ENCODE measurements at places on chromosomes 1 and 21.

DNA sequence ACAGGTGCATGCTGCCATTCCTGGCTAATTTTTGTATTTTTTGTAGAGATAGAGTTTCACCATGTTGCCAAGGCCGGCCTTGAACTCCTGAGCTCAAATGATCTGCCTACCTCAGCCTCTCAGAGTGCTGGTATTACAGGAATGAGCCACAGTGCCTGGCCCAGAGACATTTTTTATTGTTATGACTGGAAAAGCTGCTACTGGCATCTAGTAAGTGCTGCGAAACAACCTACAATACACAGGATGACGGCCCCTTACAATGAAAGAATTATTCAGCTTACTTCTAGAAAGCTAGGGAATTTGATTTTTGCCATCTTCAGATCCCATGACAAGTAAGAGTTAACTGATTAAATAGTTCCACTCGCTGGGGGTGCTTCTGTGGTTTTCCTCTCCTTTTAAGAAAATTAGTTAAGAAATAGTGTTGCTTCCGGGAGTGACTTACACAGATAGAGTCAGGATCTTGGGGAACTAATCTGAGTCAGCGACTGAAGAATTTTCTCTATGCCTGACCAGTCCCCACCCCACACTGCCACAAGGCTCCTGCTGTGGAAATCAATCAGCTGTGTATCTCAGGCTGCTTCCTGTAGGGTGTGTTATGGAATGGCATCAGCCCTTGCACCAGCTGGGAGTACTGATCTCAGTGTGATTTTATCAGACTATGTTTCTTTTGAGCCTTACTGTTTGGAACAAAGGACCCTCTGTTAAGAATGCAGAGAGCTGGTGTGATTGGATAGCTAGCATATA is 93.0 kb upstream of the BMP8A start:
- peak; percentile 91 for DNase-seq

DNA sequence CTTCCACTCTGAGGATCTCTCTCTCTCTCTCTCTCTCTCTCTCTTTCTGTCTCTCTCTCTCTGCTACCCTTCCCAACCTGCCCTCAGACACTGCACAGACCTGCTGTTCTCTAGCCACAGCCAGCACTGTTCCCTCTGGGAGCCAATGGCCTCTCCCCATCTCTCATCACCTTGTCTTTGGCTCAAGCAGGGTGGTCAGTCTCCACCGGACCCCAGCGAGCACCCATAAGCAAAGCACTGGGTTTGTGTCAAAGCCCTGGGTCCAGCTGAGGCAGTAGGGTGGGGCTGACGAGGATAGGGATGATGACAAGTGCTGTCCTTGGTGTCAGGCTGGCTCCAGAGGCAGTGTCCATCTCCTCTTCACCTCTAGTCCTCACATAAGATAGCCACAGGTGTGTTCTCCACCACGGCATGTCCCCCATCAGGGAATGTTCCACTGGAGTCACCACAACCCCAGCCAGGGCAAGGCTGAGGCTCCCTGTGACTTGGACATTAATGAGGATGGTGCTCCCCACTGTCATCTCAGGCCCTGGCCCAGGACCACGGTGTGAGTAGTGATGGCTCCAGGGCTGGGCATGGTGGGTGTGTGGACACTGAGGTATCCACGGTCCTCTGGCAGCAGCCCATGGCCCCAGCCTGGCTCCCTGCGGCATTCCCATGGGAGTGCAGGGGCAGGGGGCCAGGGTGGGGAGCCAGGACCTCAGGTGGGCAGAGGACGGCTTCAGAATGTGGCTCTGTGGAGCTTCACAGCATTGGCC is 8.4 kb upstream of the GOLT1A start:
- no peak for DNase-seq

DNA sequence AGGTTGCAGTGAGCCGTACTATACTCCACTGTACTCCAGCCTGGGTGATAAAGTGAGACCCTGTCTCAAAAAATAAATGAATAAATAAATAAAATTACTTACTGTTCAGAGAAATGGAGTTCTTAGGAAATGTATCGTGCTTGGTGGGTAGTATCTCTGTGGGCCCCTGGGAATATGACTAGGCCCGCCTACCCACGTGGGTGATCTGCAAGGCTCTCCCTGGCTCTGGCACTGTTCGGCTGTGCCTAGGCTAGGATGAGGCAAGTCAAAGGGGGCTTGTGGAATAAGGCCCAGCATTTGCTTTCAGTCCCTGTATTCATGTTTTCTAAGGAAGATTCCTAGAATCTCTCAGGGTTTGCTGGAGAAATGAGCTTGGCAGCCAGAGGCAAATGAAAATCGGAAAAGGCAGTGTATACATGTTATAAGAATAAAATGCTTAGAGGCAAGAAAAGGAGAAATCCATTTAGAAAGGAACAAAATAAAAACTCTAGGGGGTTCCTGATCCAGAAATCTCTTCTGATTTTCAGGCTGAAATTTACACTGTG is 4.5 kb upstream of the CSRP1 start:
- no peak for DNase-seq

- DNase-seq, result no peak
Observed at GRCh38 chr1:18174037-18174436, 66.4 kb downstream of the IGSF21 start.

DNA sequence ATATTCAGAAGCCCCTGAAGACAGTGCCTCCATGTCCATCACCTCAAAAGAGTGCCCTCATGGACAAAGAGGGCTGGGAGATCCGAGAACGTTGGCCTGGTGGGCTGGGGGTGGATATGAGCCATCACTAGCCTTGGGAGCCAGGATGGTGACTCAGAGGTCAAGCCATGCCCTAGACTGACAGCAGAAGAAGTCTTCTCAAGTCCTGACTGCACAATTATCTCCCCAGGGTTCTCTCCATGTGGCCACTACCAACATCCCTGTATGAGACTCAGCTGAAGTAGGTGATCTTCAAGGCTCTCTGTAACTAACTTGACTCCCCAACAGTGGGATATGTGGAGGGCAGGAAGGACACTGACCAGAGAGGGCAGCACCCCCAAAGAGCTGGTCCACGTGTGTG is 7.1 kb upstream of the USF1 start:
- no peak for DNase-seq

DNA sequence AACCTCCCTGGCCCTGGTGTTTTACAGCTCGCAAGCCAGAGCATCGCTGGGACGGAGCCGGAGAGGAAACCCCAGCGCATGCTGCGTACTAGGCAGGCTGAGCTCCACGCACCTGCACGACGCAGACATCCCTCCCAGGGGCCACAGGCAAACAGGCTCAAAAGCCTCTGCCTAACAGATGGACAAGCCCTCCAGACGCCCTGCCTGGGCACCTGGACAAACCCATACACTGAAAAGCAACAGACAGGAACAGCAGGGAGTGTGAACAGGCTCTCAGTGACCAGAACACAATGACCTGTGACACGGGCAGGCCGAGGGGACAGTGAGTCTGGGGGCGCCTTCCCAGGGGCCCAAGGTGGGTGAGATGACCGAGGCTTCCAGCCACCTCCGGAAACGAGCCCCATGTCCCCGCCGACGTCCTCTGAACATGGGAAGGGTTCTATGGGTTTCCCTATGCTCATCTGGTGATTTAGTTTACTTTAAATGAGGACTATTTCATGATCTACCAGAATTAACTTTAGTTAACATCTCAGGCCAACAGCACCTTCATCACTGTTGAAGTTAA is 40.3 kb downstream of the NPHP4 start:
- no peak for DNase-seq

DNA sequence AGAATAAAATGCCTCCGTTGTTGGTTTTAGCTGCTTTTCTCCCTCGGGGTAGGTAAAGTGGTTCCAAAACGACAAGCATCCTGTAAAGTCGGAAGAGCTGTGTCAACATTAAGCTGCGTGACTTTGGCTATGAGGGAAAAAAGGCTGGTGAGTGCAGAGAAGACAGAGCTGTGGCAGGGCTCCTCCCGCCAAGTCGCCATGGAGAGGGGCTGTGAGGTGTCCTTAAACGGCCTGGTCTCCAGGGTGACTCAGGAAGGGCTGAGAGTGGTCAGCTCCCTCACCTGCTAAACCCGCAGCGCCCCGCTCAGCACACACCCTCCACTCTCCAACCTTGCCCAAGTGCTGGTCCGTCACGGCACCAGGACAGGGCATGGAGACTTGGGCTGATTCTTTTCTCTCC is 91.6 kb upstream of the SAMD11 start:
- no peak for DNase-seq

- no peak for DNase-seq
Observed at GRCh38 chr1:51515312-51515960, 3.6 kb downstream of the EPS15 start.

DNA sequence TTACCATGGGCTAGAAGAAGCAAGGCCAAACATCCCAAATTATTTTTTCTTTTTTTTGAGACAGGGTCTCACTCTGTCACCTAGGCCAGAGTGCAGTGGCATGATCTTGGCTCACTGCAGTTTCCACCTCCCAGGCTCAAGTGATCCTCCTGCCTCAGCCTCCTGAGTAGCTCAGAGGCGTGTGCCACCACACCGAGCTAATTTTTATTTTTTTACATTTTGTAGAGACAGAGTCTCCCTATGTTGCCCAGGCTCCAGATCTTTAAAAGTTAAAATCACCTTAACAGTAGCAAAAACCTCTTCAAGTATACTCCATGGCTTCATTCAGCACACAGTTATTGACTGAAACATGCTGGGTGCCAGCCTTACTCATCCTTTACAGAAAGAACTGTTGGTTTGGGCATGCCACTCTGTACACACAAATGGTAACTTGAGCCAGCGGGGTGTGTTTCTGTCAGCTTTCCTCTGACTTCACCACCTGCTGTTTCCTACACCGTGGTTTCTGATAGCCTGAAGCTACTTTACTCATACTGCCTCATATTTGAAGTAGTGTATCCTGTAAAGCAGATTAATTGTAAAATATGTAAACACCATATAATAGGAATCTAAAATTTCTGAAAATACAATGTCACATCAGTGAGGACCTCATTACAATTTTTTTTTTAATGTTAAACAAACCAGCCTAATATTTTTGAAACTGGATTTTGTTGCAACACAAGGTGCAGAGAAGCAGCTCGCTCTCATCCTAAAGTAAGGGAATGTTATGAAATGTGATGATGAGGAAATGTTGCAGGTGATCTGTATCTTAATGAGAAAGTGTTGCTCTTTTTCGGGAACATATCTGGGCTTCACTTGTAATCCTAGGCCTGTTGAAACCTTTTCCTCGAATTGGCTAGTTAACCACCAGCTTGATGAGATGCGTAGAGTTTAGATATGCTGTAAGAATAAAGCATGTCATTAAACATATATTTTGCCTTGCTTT is 113.9 kb downstream of the ATP5PO start:
- DNase-seq, result peak; percentile 91

DNA sequence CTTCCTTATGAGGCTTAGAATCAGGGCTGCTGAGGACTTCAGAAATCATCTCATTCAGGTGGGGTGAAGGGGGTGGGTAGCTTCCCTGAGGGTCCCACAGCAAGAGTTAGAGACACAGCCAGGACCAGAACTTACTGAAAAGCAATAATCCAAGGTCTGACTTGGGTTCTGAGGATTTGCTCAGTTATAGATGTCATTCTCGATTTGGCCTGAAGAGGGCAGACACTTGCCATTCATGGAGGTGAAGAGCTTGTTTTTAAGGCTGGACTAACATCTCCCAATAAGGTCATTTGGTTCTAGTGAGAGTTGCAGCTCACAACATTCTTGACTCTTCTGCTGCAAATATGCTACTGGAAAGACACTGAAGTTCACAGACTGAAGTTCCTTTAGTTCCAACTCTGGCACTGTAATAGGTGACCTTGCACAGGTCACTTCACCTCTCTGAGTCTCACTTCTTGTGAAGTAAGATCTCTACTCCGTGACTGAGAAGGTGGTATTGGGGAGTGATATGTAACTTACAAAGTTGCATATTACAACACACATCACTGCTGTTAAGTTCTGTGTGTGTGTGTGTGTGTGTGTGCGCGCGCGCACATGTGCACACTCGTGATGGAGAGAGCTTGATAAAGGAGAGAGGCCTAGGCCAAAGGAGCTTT is 69.8 kb upstream of the DIRAS3 start:
- DNase-seq, result no peak

- no peak for DNase-seq
Observed at GRCh38 chr1:170538687-170539086, 6.7 kb downstream of the GORAB start.

GRCh38 chr1:174960362-174960761 is 39.4 kb upstream of the CACYBP start:
- no peak for DNase-seq

DNA sequence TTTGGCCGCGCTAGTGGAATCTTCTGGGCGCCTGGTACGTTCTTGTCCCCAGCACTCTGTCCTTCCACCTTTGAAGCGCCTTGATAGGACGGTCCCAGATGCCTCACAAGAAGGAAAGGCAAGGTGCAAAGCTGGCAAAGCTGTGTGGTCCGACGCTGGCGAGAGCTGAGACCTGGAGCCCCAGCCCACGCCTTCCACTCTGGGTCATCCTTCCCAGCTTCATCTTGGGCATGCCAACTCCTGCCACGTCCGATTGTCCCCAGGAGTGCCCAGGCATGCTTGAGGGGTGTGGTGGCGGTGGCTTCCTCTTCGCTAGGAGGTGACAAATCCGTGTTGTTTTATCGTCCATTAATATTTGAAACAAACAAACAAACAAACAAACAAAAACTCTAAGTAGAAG is 123.9 kb upstream of the DPYD start:
- no peak for DNase-seq

DNA sequence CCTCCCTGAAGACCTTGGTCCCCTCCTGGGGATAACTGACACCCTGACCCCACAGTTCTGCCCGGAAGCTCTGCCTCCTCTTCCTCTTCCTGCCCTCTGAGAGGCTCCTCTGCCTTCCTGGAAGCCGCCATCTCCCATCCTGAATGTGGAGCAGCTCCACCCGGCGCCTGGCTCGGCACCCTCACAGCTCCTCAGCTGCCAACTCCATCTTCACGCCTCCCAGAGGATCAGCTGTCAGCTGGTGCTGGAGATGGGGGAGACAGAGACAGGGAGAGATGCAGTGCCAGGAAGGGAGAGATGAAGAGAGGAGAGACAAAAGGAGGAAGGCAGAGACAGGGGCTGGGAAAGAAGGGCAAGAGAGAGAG is 210.4 kb upstream of the CSF3R start:
- no peak for DNase-seq

DNA sequence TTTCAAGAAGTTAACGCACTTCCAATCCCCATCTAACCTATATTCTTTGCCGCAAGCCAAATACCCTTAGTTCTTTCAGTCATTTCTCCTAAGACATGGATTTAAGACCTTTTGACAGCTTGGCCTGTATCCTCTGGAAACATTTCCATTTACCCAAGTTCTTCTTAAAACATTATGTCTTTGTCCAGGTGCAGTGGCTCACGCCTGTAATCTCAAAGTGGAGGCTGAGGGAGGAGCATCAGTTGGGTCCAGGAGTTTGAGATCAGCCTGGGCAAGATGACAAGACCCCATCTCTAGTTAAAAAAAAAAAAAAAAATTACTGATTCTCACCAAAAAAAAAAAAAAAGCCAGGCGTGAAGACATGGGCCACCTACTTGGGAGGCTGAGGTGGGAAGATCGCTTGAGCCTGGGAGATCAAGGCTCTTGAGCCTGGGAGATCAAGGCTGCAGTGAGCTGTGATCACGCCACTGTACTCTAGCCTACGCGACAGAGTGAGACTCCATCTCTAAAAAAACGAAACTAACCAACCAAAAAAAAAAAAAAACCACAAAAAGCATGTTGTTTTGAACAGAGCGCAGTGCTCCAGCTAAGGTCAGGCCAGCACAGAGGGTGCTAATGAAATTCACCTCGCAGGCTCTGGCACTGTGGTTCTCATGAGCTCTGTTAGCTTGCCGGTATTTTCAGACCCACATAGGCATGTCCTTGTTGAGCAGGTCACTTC is 36.0 kb downstream of the NUAK2 start:
- DNase-seq, result no peak

GRCh38 chr1:206445116-206445515 is 25.2 kb upstream of the IKBKE start:
- DNase-seq, result no peak

Measured in RWPE2 (cell line).